ENCODE measurements at places on chromosomes 12 and 14.

GRCh38 chr14:65198346-65198745 lies 96.0 kb upstream of the MAX start:
- H3K27me3 ChIP-seq, result no peaks in the 10 kb centered on the region
- no peak for DNase-seq
- H3K36me3 ChIP-seq, result no peaks in the 10 kb centered on the region
- no peak overlapping the region for H3K4me3 ChIP-seq

GRCh38 chr14:63745858-63746425 lies 18.1 kb upstream of the SGPP1 start:
- no peaks in the 10 kb centered on the region for H3K4me1 ChIP-seq
- H3K27me3 ChIP-seq, result peaks cover 5% of the 10 kb centered on the region
- no peaks in the 10 kb centered on the region for H3K36me3 ChIP-seq
- no peak overlapping the region for H3K27ac ChIP-seq

GRCh38 chr12:106110626-106111300 lies 28.0 kb downstream of the NUAK1 start:
- no peak overlapping the region for H3K4me3 ChIP-seq
- no peak for DNase-seq
- H3K27me3 ChIP-seq, result no peaks in the 10 kb centered on the region
- peak overlapping the region; percentile 14 for H3K27ac ChIP-seq
- peaks cover 100% of the 10 kb centered on the region for H3K4me1 ChIP-seq
- no peaks in the 10 kb centered on the region for H3K36me3 ChIP-seq

DNA sequence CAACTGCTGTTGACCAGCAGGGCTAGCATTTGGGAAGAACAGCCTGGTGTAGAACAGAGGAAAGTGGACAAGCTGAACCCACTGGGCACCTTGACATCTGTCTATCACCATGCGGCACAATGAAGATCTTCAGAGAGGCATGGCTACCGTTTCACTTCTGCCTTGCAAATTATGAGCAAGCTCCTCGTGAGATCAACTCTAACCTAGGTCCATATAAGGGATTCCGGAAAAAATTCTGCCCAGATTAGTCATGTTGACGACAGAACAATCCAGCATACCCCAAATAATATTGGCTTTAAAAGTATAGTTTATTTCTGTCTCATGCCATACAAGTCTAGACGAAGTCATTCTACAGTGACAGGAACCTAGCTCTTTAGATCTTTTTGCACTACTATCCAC lies 91.6 kb upstream of the ATF7IP start:
- no peak overlapping the region for H3K4me3 ChIP-seq
- no peaks in the 10 kb centered on the region for H3K27me3 ChIP-seq

DNA sequence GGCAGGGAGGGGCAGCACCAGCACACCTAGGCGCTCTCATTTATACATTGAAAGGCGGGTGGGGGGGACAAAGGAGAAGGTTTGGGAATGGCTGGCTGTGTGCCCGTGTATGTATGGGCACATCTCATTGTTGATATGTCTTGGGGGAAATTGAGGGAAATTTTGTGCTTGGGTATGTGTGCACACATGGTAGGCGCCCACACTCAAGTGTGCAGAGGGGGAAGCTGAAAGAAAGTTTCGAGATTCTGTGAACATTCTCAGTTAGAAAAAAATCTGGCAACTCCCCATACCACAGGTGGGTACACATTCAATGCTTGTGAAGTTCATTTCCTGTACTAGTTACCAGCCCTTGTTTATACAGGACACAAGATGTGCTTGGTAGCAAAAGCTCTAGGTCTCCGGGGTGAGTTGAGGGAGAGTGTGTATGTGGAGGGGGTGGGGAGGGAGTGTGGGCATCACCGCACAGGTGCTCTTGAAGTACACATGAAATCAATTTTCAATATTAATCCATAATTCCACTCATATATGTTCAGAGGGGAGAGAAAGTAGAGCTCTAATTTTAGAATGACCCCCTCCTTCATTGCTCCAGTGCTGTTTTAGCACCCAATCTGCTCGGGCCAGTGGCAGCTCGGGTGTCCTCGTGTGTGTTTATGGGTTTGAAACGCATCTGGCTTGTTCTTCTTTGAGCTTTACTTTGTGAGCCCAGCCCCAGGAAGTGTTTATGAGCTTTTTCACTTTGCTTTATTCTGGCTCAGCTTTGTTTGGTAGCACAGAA lies 286.0 kb downstream of the ZFP36L1 start:
- no peaks in the 10 kb centered on the region for H3K27me3 ChIP-seq
- peak overlapping the region; percentile 37 for H3K27ac ChIP-seq
- no peaks in the 10 kb centered on the region for H3K36me3 ChIP-seq
- DNase-seq, result no peak
- H3K4me3 ChIP-seq, result no peak overlapping the region
- H3K4me1 ChIP-seq, result peaks cover 14% of the 10 kb centered on the region

GRCh38 chr14:37289688-37290087 lies 92.0 kb downstream of the MIPOL1 start:
- H3K4me1 ChIP-seq, result no peaks in the 10 kb centered on the region
- DNase-seq, result no peak
- no peak overlapping the region for H3K4me3 ChIP-seq
- no peaks in the 10 kb centered on the region for H3K27me3 ChIP-seq
- peaks cover 40% of the 10 kb centered on the region for H3K36me3 ChIP-seq

DNA sequence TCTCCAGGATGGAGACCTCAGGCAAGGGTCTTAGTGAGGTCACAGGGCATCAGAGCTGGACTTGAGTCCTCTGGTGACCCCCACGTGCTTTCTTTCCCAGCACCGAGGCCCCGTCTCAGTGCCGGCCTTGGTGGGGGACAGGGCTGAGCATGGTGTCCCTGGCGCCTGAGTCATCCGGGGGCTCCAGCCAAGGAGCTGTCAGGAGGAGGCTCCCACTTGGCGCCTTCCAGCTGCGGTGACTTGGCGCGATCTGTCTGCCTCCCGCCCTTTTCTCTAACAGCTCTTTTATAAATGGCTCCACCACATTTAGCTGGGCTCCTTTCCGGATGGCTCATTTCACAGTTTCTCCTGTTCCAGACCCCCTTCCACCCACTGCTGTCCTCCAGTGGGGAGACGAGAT lies 60.4 kb downstream of the PRMT8 start:
- H3K36me3 ChIP-seq, result no peaks in the 10 kb centered on the region
- no peaks in the 10 kb centered on the region for H3K4me1 ChIP-seq
- no peak overlapping the region for H3K4me3 ChIP-seq
- peak; percentile 49 for DNase-seq
- H3K27ac ChIP-seq, result no peak overlapping the region

DNA sequence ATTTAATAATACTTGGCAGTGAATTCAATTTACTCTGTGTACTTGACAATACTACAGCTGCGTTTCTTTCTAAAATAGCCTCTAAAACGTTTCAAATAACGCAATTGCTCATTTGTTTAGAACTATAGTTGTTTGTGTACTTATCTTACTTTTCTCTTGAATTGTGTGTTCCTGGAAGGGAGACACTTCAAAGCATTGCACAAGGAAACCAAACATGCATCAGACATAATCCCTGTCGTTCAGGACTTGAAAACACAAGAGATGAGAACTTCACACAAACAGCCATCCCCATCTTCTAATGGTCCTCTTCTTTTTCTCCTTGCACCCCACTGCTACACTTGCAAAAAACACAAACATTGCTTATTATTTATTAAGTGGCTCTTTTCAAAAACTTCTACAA lies 38.5 kb downstream of the PTGER2 start:
- no peak for DNase-seq
- no peak overlapping the region for H3K4me3 ChIP-seq
- H3K27me3 ChIP-seq, result no peaks in the 10 kb centered on the region
- no peak overlapping the region for H3K27ac ChIP-seq
- no peaks in the 10 kb centered on the region for H3K36me3 ChIP-seq

- no peak overlapping the region for H3K4me3 ChIP-seq
- no peak for DNase-seq
- no peak overlapping the region for H3K27ac ChIP-seq
- no peaks in the 10 kb centered on the region for H3K36me3 ChIP-seq
- H3K27me3 ChIP-seq, result no peaks in the 10 kb centered on the region
- H3K4me1 ChIP-seq, result no peaks in the 10 kb centered on the region
These were observed 280.0 kb downstream of the LRIG3 start for GRCh38 chr12:58640314-58640713.

DNA sequence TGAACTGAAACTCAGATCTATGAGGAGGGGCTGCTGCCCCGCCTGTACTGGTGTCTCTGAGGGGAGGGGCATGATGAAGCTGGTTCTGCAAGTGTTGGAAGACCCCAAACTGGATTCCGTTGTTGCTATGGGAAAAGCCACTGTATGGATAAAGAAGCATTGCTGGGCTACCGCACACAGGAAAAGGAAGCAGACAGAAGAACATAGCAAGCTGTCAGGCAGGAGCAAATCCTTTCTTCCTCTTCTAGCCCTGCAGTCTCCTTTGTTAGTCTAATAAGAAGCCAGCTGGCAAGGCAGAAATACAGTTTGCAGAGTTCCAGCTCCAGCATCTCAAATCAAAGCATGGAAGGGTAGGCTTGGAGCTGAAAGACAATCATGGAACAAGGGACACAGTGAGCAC lies 26.3 kb upstream of the NR1H4 start:
- H3K27me3 ChIP-seq, result no peaks in the 10 kb centered on the region
- no peak overlapping the region for H3K4me3 ChIP-seq
- no peaks in the 10 kb centered on the region for H3K4me1 ChIP-seq
- no peaks in the 10 kb centered on the region for H3K36me3 ChIP-seq

DNA sequence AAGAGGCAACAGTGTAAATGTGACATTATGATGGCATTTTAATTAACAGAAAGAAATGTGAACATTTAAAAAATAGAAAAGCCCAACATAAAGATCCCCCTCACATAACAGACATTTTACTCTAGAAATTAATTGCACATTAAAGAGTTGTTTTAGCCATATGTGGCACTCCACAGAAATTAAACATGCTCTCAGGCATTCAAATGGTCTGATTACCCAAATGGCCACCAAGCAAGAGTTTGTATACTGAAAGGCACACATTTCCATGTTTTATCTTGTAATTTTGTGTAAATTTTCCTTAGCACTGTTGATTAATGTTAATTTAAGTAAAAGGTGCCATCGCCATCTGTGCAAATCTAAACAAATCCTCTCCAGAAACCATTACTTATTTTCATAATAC lies 43.5 kb downstream of the GTF2A1 start:
- no peak for DNase-seq
- H3K4me3 ChIP-seq, result no peak overlapping the region
- peaks cover 32% of the 10 kb centered on the region for H3K4me1 ChIP-seq
- peaks cover 17% of the 10 kb centered on the region for H3K36me3 ChIP-seq
